ENCODE measurements at places on chromosomes 11 and 22.

DNA sequence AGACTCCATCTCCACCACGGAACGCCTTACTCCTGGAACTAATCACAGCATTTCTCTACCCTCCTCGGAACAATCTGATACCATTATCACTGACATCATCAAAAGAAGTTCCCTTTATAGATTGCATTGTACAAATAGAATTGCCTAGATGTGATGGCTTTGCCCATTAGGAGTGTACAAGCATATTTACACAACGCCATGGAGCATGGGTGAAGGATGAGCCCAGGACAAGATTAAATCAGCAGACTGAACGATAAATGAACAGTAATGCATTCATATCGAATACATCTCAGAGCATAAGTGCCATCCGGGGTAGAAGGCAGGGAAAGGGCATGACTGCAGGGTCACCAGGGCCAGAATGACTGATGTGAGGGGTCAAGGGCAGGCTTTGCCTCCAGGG lies 57.3 kb downstream of the KIRREL3 start:
- no peak for DNase-seq

GRCh38 chr11:35134403-35135148 lies 4.4 kb upstream of the CD44 start:
- DNase-seq, result no peak

GRCh38 chr11:58576887-58577471 lies 1.3 kb upstream of the LPXN start:
- no peak for DNase-seq

- no peak for DNase-seq
Observed at GRCh38 chr11:102430158-102430836, 22.3 kb downstream of the TMEM123 start.

GRCh38 chr22:34534101-34534500 lies 531.9 kb upstream of the ISX start:
- no peak for DNase-seq

GRCh38 chr22:19930551-19931486 lies 10.8 kb upstream of the COMT start:
- DNase-seq, result no peak

GRCh38 chr11:10916665-10917064 lies 58.8 kb upstream of the ZBED5 start:
- no peak for DNase-seq

GRCh38 chr22:31302006-31302405 lies 9.7 kb upstream of the PIK3IP1 start:
- DNase-seq, result no peak

DNA sequence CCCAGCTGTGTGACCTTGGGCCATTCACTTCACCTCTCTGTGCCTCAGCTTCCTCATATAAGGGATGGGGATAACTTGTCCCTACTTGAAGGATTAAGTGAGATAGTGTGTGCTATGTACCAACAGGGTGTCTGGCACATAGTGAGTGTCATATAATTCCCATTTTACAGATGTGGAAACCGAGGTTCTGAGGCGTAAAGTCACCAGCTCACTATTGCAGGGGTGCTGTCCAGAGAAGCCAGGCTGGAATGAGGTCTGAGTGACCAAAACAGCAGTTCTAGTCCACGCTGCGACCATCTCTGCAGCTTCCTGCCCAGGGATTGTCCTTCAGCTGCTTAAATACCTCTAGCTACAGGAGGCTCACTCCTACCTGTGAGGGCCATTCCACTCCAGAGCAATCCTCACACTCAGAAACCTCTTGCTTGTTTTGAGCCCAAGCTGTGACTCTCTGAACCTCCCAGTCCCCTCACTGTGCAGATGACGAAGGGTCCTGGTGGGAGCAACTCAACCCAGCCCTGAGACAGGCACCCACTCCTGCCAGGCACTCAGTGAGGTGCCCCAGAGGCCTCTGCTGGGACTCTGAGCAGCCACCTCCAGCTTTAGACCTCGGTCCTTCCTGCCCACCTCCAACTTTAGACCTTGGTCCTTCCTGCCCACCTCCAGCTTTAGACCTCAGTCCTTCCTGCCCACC lies 5.8 kb downstream of the MB start:
- DNase-seq, result no peak

- DNase-seq, result no peak
Observed at GRCh38 chr11:71931245-71931602, 2.4 kb downstream of the RNF121 start.

DNA sequence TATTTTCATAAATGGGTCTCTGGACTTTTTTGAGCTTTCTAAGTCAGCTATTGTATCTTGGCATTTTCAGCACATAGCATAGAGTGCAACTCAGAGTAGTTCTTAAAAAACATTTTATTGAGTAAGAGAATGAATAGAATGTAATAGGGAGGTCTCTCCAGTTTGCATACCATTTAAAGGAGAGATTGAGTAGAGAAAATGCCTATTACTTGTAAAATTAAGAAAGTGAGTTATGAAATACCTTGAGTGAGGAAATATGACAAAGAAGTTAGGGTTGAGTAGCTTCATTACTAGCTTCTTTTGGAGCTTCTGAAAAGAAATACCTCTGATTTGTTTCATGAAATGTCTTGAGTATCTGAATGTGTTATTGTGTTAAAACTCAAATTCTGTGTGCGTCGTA lies 140.0 kb downstream of the AASDHPPT start:
- DNase-seq, result no peak

- DNase-seq, result no peak
Observed at GRCh38 chr11:44849922-44850321, 100.8 kb downstream of the TP53I11 start.

- DNase-seq, result no peak
Observed at GRCh38 chr11:2521733-2522630, 77.2 kb downstream of the KCNQ1 start.

DNA sequence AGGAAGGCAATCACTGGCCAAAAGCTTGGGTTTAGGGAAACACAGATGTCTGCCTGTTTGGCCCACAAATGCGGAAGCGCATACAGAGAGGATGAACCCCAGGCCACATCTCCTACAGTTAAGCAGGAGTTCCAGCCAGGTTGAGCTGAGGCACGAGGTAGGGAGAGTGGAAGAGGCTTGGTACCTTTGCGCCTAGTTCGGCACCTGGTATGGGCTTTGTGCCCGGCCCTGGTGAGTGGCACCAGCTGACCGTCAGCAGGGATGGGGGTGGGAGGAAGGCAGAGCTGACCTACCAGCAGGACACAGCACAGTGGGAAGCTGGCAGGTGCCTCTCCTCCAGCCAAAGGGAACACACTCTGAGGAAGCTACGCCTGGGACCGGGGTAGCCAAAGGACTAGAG lies 57.6 kb downstream of the KCNC1 start:
- DNase-seq, result no peak

DNA sequence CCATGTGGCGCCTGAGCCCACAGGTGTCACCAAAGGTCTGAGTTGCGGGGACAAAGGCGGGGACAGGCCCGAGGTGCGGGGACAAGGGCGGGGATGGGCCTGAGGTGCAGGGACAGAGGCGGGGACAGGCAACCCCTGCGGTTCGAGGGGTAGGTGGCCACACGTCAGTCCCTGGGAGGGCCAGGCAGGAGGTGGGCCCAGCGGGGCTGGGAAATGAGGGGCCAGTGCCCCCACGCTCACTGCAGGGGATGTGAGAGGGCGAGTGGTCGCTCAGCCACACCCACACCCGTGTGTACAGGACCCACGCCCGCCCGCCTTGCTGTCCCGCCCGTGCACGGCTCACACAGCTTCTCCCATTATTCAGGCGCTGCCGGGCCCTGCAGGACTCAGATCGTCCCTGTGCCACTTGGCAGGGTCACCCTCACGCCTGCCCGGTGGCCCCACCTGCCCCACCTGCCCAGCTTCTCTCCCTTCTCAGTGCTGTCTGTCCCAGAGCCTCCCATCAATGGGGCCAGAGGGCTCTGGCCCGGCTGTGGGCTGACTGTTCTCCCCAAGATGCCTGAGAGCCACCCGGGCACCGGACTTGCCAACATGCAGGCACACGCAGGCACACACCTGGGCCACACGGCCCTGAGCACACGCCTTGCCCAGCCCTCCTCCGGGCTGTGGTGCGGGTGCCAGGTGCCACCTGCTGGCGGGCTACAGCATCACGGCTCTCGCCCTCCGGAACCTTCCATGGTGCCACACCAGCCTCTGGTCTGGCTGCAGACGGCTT lies 14.2 kb upstream of the MUC6 start:
- peak; percentile 68 for DNase-seq

- peak; percentile 11 for DNase-seq
Observed at GRCh38 chr22:21942407-21943343, 10.0 kb downstream of the PPM1F start.

DNA sequence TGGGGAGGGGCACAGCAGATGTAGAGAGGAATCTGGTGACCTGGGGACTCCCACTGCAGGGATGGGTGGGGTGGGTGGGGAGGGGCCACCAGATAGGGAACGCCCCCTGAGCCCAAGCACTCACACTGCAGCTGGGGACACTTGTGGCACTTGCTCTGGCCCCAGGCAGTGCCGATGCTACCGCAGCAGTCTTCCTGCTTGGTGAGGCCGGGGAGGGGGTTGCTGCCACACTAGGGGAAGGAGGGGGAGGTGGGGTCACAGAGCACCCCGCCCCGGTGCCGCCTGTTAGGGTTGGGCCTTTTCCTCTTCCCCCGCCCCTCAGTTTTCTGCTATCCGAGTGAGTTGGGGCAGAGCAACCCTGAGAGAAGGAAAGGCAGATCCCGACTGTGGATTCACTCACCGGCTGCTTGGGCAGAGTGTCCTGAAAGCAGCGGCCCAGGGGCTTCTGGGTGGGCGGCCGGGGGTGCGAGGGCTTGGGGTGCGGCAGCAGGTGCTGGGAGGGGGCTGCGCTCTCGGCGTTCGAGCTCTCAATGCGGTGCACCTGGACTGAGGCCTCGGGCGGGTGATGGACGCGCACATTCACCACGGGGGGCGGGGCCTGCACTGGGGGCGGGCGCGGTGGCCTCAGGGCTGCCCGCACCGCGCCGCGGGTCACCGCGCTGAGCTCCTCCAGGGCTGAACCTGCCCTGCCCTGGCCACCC lies 4.7 kb downstream of the LTBP3 start:
- peak; percentile 86 for DNase-seq

GRCh38 chr22:31585161-31585859 lies 76.7 kb downstream of the PISD start:
- no peak for DNase-seq

GRCh38 chr11:117759305-117759704 lies 37.7 kb downstream of the DSCAML1 start:
- DNase-seq, result no peak

DNA sequence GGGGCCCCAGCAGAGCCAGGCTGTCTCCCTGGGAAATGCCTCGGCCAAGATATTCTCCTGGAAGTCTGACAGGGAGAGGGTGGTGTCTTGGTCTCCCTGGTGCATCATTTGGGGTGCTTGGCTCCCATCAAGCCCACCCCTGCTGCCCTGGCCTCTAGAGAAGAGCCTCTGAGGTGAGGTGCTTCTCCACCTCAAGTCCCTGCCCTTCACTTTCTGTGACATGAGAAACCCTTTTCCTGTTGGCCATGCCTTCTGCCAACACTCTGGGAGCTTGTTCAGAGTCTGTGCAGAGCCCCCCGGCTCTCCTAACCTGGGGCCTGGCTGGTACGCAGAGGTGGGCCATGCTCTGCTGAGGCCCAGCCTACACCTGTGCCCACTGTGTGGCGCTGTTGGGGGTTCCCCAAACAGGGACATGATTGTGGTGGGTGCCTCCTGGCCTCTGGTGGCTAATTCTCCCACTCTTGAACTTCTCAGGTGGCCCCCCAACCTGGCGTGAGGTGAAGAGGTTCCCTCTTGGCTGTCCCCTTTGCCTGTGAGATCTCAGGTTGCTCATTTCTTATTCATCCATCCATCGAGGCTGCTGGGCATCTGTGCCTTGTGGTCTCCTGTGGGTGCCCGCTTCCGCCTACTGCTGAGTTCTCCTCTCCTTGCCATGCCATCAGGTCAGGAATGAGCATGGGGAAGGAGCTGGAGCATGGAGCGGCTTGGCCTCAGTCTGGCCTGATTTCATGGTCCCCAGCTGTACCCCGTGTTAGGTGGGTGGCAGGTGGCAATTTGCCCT lies 19.2 kb upstream of the DGCR8 start:
- no peak for DNase-seq

GRCh38 chr11:64204464-64204989 lies 2.0 kb upstream of the FERMT3 start:
- DNase-seq, result peak; percentile 91

- no peak for DNase-seq
Observed at GRCh38 chr11:66002648-66003225, 434 bp downstream of the BANF1 start.

DNA sequence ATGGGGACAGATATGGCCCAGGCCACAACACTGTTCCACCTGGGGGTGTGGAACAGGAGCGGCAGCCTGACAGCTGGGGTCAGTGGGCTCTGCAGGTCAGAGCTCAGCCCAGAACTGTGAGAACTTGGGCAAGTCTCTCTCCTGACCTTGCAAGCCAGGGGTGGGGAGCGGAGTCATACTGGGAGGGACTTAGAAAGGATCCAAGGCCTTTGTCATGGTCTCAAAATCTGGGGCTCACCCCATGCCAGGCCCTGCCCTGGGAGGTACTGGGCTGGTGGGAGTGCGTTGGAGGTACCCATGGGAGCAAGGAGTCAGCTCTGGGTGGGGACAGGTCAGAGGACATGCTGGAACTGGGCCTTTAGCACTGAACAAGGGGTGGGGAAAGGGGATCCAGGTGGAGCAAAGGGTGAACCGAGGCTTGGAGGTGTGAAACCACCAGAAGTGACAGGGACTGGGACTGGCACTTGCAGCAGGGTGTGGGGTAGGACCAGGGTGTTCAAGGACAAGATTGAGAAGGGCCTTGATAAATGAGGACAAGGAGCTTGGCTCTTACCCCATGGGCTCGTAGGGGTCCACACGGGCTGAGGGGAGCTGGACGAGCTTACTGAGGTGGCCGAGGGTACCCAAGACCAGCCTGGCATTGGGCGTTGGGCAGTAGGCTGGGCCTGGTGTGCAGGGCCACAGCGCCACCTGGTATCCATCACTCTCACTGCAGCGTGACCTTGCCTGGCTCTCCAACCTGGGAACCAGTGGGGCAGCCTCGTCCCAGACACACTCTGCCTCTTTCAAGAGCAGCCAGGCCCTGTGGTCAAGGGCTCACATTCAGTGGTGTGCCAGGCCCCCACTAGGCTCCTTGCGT lies 7.4 kb upstream of the PMM1 start:
- peak; percentile 11 for DNase-seq

- no peak for DNase-seq
Observed at GRCh38 chr11:68432874-68433273, 27.7 kb upstream of the PPP6R3 start.

DNA sequence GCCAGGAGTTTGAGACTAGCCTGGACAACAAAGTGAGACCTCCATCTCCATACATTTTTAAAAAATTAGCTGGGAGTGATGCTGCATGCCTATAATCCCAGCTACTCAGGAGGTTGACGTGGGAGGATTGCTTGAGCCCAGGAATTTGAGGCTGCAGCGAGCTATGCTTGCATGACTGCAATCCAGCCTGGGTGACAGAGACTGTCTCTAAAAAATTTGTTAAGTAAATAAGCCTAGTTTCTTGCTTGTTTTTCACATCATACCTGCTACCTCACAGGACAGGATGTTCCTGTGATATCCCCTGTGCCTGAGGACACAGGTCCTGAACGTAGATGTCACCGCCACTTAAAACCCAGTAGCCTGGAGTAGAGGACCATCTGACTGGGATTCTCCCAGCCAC lies 348.6 kb downstream of the MN1 start:
- no peak for DNase-seq

- no peak for DNase-seq
Observed at GRCh38 chr11:78615724-78616123, 41.1 kb upstream of the NARS2 start.
